ENCODE measurements at places on chromosomes 1 and 21. TPM values are rescaled to one million over a fixed set of nuclear protein-coding genes. Genes with fewer than 3 reads are reported as not detected.

GRCh38 chr1:247322442-247322841 is 9.2 kb downstream of the ZNF496 start:
- DNase-seq: no peak
- H3K4me1 ChIP-seq: peaks cover 20% of the 10 kb centered on the region
- H3K27me3 ChIP-seq: no peaks in the 10 kb centered on the region
- H3K36me3 ChIP-seq: peaks cover 8% of the 10 kb centered on the region
- no peak overlapping the region for H3K4me3 ChIP-seq

GRCh38 chr21:35438643-35439404 is 389.7 kb upstream of the RUNX1 start:
- no peak for DNase-seq
- H3K36me3 ChIP-seq: no peaks in the 10 kb centered on the region

GRCh38 chr1:159791031-159791430 is 10.3 kb downstream of the DUSP23 start:
- H3K4me1 ChIP-seq: no peaks in the 10 kb centered on the region
- H3K36me3 ChIP-seq: no peaks in the 10 kb centered on the region
- DNase-seq: no peak
- no peak overlapping the region for H3K4me3 ChIP-seq

DNA sequence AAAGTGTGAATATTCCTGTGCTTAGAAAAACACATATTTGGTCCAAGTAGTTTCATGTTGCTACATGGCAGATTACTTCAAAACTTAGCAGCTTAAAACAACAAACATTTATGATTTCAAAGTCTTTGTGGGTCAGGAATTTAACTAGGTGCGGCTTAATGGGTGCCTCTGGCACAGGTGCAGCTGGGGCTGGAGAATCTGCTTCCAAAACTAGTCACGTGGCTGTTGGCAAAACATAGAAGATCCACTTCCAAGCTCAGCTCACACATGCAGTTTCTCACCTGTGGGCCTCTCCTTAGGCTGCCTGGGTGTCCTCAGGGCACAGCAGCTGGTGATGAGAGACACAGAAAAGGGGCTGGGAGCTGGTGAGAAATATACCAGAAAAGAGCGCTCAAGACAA is 263.4 kb downstream of the TTLL7 start:
- no peaks in the 10 kb centered on the region for H3K36me3 ChIP-seq
- no peak for DNase-seq
- no peak overlapping the region for H3K27ac ChIP-seq
- no peak overlapping the region for H3K4me3 ChIP-seq

- no peaks in the 10 kb centered on the region for H3K27me3 ChIP-seq
- no peak overlapping the region for H3K4me3 ChIP-seq
- no peak for DNase-seq
- no peaks in the 10 kb centered on the region for H3K36me3 ChIP-seq
Observed at GRCh38 chr1:176499671-176500070, 36.7 kb downstream of the PAPPA2 start.

GRCh38 chr1:154865442-154866256 is 4.4 kb downstream of the KCNN3 start:
- DNase-seq: no peak
- no peak overlapping the region for H3K4me3 ChIP-seq
- H3K27ac ChIP-seq: no peak overlapping the region
- peaks cover 25% of the 10 kb centered on the region for H3K4me1 ChIP-seq

DNA sequence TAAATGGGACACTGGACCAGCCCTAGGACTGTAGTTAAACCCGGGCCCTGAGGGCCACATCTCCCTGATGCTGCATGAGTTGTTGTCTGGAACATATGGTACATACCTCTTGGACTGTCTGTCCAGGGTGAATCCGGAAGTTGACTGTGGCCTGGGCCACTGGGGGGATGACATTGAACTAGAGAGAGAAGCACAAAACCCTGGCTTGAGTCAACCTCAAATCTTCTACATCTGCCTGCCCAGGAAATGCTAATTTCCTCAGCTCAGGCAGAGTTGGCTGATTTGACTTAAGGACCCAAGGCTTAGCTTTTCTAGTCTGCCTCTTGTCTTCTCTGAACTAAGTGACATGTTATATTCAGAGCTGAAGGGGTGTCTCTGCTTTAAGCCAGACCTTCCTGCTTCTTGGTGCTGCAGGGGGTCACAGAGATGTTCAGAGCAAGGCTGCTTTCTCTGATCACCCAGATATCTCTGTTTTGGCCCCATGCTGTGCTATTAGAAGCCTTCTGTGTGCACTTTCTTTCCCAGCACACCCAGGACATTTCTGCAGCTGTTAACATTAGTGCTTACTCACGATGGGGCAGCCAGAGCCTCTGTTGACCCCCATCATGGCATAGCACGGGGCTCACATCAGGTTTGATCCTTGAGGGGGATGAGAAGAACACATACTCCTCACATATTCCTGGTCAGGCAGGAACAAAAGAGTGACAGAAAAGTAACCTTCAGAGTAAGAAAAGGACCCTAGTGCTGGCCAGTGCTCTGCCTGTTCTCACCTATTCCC is 9.6 kb downstream of the PM20D1 start:
- H3K4me1 ChIP-seq: no peaks in the 10 kb centered on the region
- no peaks in the 10 kb centered on the region for H3K36me3 ChIP-seq
- no peak overlapping the region for H3K27ac ChIP-seq
- DNase-seq: no peak
- H3K27me3 ChIP-seq: peaks cover 7% of the 10 kb centered on the region
- no peak overlapping the region for H3K4me3 ChIP-seq

- H3K27me3 ChIP-seq: no peaks in the 10 kb centered on the region
- H3K4me3 ChIP-seq: no peak overlapping the region
- no peaks in the 10 kb centered on the region for H3K36me3 ChIP-seq
- H3K27ac ChIP-seq: no peak overlapping the region
Observed at GRCh38 chr1:109294481-109294880, 11.5 kb upstream of the PSRC1 start.

DNA sequence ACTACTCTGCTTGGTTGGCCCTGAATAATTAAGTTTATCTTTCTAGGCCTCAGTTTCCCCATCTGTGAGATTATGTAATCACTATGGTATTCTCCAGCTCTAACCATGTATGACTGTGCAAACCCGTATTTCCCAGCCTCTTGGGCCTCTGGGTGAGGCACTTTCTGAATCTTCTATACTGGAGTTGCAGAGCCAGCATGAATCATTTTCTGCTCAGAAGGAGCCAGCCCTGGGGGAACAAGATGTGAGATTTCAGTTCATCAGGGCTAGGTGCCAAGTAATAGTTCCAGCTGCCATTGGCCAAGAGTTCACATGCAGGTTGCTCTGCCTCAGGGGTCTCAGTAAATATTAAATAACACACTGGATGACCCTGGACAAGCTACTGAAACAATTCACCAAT is 47.7 kb upstream of the USP24 start:
- no peaks in the 10 kb centered on the region for H3K27me3 ChIP-seq
- H3K27ac ChIP-seq: no peak overlapping the region
- H3K4me3 ChIP-seq: no peak overlapping the region
- H3K4me1 ChIP-seq: no peaks in the 10 kb centered on the region
- no peaks in the 10 kb centered on the region for H3K36me3 ChIP-seq

- H3K4me3 ChIP-seq: no peak overlapping the region
- peaks cover 29% of the 10 kb centered on the region for H3K4me1 ChIP-seq
- H3K36me3 ChIP-seq: no peaks in the 10 kb centered on the region
- no peaks in the 10 kb centered on the region for H3K27me3 ChIP-seq
- no peak for DNase-seq
Observed at GRCh38 chr1:231523816-231524215, 4.7 kb upstream of the TSNAX start.

DNA sequence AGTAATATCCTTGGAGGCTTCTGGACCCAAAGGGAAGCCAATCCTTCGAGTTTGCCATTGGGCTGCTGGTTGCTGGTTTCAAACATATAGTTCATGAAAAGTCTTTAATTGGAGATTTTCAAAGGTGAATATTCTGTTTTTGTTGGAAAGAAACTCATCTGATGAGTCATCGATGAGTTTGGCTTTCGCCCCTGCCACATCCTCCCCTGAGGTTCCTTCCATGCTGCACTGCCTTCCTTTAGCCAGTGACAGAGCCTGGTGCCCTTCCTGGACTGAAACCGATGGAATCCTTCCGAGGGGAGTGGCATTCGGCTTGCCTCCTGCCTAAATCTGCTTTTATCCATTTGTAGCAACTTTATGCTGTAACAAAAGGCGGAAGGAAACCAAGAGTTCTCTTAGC is 550.0 kb downstream of the KIF26B start:
- H3K36me3 ChIP-seq: no peaks in the 10 kb centered on the region
- no peak for DNase-seq

DNA sequence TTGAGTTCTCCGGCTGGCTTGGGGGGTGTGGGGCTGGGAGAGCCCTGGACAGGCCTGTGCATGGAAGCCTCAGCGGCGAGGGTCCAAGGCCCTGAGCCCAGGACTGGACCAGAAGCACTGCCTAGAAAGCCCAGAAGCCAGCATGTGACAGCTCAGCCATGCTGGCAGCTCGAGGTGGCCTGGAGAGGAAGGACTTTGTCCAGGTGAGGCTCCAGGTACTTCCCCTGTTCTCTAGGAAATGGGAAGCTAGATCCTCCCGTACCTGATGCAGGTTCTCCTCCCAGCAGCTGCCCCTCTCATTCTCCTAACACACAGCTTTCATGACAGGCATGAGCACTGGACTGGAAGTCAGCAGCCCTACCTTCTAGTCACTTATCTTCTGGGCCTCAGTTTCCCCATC is 6.4 kb downstream of the PADI3 start:
- no peak overlapping the region for H3K27ac ChIP-seq
- H3K4me1 ChIP-seq: no peaks in the 10 kb centered on the region
- no peak overlapping the region for H3K4me3 ChIP-seq
- H3K27me3 ChIP-seq: peaks cover 2% of the 10 kb centered on the region
- DNase-seq: no peak
- no peaks in the 10 kb centered on the region for H3K36me3 ChIP-seq

DNA sequence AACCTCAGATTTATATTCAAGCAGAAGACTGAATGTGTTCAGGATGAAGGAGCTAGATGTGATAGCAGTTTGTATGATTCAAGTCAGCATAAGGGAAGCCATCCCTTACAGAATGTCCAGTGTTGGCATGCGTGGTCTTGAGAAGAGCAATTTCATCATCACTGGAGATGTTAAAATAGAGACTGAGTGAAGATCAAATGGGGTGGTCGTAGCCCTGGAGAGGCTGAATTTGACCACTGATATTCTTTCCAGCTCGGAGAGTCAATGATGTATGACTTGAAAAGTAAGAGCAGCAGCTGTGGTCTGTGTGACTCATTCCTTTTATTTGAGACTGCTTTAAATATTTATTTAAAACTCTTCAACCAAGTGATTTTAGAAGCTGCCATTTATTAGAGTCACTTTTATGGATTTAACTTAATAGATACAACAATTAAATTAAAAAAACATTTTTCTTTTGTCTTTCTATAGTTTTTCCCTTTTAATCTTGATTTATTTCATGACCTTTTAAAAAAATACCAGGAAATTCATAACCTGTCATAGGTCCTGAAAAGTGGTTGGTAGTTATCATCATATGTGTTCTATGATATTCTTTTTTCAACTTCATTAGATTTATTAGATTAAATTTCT is 15.5 kb downstream of the FMN2 start:
- no peaks in the 10 kb centered on the region for H3K36me3 ChIP-seq
- H3K4me3 ChIP-seq: no peak overlapping the region
- no peak overlapping the region for H3K27ac ChIP-seq
- no peaks in the 10 kb centered on the region for H3K27me3 ChIP-seq
- DNase-seq: no peak

- no peak overlapping the region for H3K4me3 ChIP-seq
- no peaks in the 10 kb centered on the region for H3K4me1 ChIP-seq
- H3K27me3 ChIP-seq: no peaks in the 10 kb centered on the region
- no peaks in the 10 kb centered on the region for H3K36me3 ChIP-seq
- H3K27ac ChIP-seq: no peak overlapping the region
Observed at GRCh38 chr1:216071262-216071661, 352.0 kb downstream of the USH2A start.

DNA sequence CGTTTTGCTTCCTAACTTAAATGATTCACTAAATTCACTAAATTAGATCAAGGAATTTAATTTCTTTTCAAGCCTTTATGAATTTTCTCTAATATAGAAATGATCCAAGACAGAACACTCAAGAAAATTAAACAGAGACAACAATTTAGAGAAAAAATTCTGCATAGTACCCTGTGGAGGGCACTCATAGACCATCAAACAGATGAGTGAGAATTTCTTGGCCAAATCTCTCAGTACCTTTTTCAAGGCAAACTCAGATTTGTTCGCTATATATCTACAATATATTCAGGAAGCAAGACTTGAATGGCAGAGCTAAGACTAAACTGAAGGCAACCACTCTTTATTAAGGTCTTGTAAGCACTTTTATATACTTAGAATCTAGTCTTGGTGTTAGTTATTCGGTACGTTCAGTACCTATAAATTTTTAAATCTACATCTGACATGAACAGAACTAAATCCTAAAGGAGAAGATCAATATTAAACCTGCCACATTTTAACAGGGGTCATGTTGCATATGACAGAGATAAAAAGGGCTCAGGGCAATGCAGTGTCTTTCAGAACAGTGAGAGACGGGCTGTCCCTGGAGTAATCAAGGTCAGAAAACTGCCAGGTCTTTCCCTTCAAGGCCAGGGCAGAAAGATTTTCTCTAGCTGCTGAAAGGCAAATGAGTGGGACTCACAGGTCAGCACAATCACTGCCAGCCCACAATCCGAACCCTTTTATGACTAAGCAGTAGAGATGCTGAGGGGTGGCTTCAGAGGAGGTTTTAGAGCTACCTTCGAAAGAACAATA is 118.8 kb upstream of the TMPRSS15 start:
- H3K27me3 ChIP-seq: no peaks in the 10 kb centered on the region
- no peaks in the 10 kb centered on the region for H3K36me3 ChIP-seq
- H3K4me1 ChIP-seq: no peaks in the 10 kb centered on the region
- H3K4me3 ChIP-seq: no peak overlapping the region
- DNase-seq: no peak

- no peak for DNase-seq
- H3K27me3 ChIP-seq: peaks cover 15% of the 10 kb centered on the region
- H3K4me3 ChIP-seq: no peak overlapping the region
- no peak overlapping the region for H3K27ac ChIP-seq
- H3K4me1 ChIP-seq: peaks cover 25% of the 10 kb centered on the region
Observed at GRCh38 chr1:16984717-16985116, 4.3 kb upstream of the MFAP2 start.

- H3K4me1 ChIP-seq: peaks cover 13% of the 10 kb centered on the region
- no peaks in the 10 kb centered on the region for H3K27me3 ChIP-seq
- H3K36me3 ChIP-seq: peaks cover 7% of the 10 kb centered on the region
- H3K4me3 ChIP-seq: no peak overlapping the region
- H3K27ac ChIP-seq: no peak overlapping the region
- no peak for DNase-seq
Observed at GRCh38 chr21:43929217-43929971, 64.4 kb downstream of the AGPAT3 start.

TNFRSF9 gene
- not detected for polyA plus RNA-seq

CATSPERE gene
- polyA plus RNA-seq: 0.34 TPM

FCRL5 gene
- polyA plus RNA-seq: not detected

HHAT gene
- polyA plus RNA-seq: 2.6 TPM

NUP210L gene
- not detected for polyA plus RNA-seq

C1orf174 gene
- 18.7 TPM for polyA plus RNA-seq

IFI44 gene
- polyA plus RNA-seq: not detected

SLC22A15 gene
- 1.7 TPM for polyA plus RNA-seq

GPR25 gene
- not detected for polyA plus RNA-seq

ATP13A2 gene
- polyA plus RNA-seq: 13.2 TPM

SPRR2G gene
- polyA plus RNA-seq: not detected

RIPK4 gene
- polyA plus RNA-seq: 3.7 TPM

OR2L3 gene
- polyA plus RNA-seq: not detected

MMP23B gene
- polyA plus RNA-seq: 0.61 TPM

MFSD2A gene
- polyA plus RNA-seq: 0.08 TPM

RALGPS2 gene
- 15.6 TPM for polyA plus RNA-seq

TAF12 gene
- 15.7 TPM for polyA plus RNA-seq
